Dorsolateral prefrontal cortex (tissue), 122 donors: ENCODE measurements at places on chromosomes 16 and 17. TPM values are rescaled to one million over a fixed set of nuclear protein-coding genes. Genes with fewer than 3 reads are reported as not detected.

RND2 gene
- total RNA-seq = 20.0 TPM

CLEC10A gene
- total RNA-seq = 0.34 TPM

MYH3 gene
- 2.5 TPM for total RNA-seq

SPG7 gene
- total RNA-seq = 140 TPM

OTOP3 gene
- not detected for total RNA-seq

CNP gene
- 848 TPM for total RNA-seq

PDP2 gene
- 29.5 TPM for total RNA-seq

TMEM106A gene
- total RNA-seq = 5.9 TPM

TRAF4 gene
- 23.4 TPM for total RNA-seq

CRHR1 gene
- total RNA-seq = 14.6 TPM

ENPP7 gene
- total RNA-seq = not detected

IGF2BP1 gene
- not detected for total RNA-seq

EVPLL gene
- total RNA-seq = not detected

SPATA32 gene
- not detected for total RNA-seq

LRRC37A gene
- 16.9 TPM for total RNA-seq

EME1 gene
- total RNA-seq = 1.1 TPM

TBC1D24 gene
- 45.6 TPM for total RNA-seq

ZG16B gene
- total RNA-seq = not detected

NPIPB13 gene
- total RNA-seq = 40.9 TPM

IL34 gene
- total RNA-seq = 21.1 TPM

LDHD gene
- 21.4 TPM for total RNA-seq

DCAF7 gene
- total RNA-seq = 75.6 TPM

EXOC3L1 gene
- total RNA-seq = 0.36 TPM

ZNF385C gene
- 3.7 TPM for total RNA-seq

NAGPA gene
- total RNA-seq = 61.4 TPM

MEOX1 gene
- not detected for total RNA-seq

PSMC5 gene
- 142 TPM for total RNA-seq

PYDC1 gene
- total RNA-seq = not detected

CLDN7 gene
- 0.54 TPM for total RNA-seq

OR1A1 gene
- total RNA-seq = 0.22 TPM

HSD17B1 gene
- total RNA-seq = 3.4 TPM

CD300A gene
- total RNA-seq = 6.0 TPM

ANKFN1 gene
- 3.1 TPM for total RNA-seq

SEZ6L2 gene
- total RNA-seq = 170 TPM

CDH8 gene
- total RNA-seq = 51.0 TPM

RRAD gene
- 3.6 TPM for total RNA-seq

CHD3 gene
- total RNA-seq = 102 TPM

TPPP3 gene
- 63.6 TPM for total RNA-seq
